ENCODE measurements at places on chromosomes 11 and 22. TPM values are rescaled to one million over a fixed set of nuclear protein-coding genes. Genes with fewer than 3 reads are reported as not detected.

- DNase-seq, result peak; percentile 20
Measured at GRCh38 chr11:101442171-101442570, 141.6 kb downstream of the TRPC6 start.

DNA sequence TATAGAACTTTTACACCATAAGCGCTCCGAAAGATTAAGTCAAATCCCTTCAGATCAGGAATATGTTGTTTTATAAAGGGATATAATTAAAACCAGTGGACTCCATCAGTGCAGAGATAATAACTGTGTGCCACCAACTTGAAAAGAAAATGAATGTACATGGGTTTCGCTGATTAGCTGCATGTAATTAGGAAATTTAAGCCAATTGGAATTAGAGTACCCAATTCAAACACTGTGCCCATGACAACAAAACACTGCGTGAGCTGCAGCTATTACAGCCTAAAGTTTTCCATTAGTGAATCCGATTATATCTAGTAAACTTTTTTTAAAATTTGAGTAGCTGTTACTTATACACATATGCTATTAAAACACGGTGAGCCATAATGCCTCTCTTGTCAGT lies 392.3 kb upstream of the ARHGAP42 start:
- no peak for DNase-seq

GRCh38 chr11:26112264-26112663 lies 219.7 kb upstream of the ANO3 start:
- DNase-seq, result no peak

DNA sequence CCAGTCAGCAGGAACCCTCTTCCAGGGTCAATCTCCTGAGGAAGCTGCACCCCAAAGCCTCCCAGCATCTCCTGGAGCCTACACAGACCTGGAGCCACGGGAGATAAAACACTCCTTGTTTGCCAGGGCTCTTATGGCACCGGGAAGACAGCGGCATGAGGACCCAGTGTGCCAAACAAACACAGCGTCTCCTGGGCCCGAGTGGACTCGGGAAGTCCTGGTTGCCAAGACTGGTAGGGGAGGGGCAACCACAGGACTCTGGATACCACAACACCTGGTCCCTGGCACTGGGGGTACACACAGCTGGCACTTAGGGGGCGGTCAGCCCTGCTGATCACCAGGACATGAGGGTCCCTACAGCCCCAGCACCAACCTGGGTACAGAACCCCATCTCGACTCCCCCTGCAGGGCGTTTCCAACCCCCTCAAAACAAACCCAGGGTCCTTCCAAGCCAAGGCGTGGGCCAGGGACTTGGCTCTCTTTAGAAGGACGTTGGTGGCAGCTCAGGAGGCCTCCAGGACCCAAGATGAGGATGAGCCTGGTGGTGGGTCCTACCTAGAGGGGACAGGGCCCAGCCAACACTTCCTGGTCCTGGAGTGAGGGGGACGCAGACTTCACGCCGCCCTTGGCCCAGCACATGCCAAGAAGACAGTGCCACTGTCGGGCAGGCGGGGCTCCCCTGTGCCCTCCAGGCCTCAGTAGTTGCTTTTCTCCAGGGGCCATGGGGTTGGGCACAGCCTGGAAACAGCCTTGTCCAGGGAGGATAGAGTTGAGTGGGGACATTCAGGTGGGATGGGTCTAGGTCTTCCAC lies 85.0 kb downstream of the CELSR1 start:
- DNase-seq, result no peak

Gene CECR2
- total RNA-seq, result not detected

Gene SESN3
- total RNA-seq, result 48.8 TPM
